ENCODE measurements at places on chromosomes 2 and 18.

- DNase-seq = no peak
These were observed 126.6 kb upstream of the PPP1CB start for GRCh38 chr2:28624793-28625701.

DNA sequence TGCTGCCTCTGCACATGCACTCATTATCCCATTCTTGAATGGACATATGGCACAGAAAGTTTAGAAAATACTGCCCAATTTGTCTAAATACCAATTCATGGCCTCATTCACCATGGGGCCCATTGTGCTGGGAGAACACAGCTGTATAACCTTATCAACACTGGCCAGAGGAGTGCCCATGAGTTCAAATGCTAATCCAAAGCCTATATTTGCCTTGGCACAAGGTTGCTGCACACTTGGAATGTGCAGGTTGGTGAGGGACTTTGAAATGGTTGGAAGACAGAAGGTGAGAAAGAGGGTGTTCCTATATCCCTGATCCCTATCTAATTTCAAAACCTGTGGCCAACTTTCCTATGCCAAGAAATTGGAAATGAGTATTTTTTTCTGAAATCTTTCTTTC lies 693.9 kb upstream of the ID2 start:
- no peak for DNase-seq

GRCh38 chr2:120927265-120927628 lies 191.6 kb downstream of the GLI2 start:
- DNase-seq = no peak

- DNase-seq = peak; percentile 51
These were observed 233.7 kb upstream of the CWC22 start for GRCh38 chr2:180240774-180241173.

GRCh38 chr2:156321243-156321904 lies 11.1 kb downstream of the NR4A2 start:
- DNase-seq = no peak

- DNase-seq = peak; percentile 84
These were observed 1.9 kb downstream of the MCFD2 start for GRCh38 chr2:46913471-46914381.

DNA sequence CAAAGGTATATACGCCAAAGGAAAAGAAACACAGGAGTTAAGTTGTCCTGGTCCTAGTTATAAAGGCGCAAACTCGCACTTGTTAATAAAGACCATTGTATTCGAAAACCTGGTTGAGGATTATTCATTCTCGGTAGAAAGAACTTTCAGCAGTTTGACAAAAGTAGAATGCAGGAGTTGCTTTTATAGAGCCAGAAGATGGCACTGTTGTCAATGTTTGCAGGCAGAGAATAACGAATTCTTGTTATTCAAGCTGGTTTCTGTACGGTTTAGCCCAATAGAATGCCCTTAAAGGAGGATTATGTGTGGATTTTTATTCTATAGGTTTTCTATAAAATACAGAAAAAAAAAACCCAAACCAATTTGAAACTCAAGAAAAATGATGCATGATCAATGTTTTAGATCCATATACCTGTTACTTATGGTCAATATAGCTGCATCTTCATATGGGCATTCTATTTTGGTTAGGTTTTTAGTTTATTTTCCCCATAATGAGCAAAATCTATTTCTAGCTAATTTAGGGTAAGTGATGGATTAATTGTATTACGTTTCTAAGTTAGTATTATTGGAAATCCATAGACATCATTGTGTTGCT lies 510.3 kb downstream of the PLCL1 start:
- peak; percentile 61 for DNase-seq

DNA sequence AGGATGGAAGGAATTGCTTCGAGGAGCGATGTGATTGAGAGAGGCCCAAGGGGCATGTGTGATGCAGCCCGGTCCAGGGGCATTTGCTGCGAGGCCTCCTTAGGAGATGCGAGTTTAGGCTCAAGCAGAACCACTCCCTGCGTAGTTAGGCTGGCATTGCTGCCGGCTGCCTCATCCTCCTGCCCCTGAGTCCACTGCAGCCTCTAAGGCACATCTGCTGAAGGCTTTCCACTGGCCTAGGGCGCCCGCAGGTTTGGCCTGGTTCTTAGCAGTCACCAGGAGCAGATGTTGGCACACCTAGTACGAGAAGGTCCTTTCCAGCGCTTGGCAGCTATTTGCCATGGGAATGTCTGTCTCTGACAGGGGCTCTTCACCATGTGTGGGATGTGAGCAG lies 20.7 kb downstream of the INPP5D start:
- DNase-seq = no peak

GRCh38 chr18:45156946-45157345 lies 458.3 kb upstream of the SLC14A2 start:
- DNase-seq = no peak

GRCh38 chr2:7999683-8000476 lies 682.0 kb upstream of the ID2 start:
- no peak for DNase-seq

DNA sequence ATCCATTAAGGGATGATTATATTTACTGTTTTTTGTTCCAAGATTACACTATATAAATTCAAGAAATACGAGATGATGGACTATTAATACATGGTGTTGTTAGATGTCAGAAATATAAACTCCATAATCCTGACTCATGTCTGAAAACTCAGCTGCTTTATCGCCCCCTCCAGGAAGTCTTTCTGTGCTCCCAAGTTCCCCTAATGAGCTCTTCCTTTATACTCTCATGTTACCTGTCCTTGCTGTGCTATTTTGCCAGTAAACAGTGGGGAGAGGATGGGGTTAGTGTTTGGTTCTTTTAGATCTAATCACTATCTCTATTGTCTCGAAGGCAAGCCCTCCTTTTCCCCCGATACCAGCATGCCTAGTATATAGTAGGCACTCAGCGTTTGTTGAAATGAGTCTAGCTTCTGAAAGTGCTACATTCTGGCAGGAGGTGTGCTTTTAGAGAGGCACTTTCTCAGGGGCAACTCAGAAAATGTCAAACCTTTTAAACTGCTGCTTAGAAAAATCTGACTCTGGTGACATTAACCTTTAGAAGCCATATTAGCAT lies 21.4 kb upstream of the BARD1 start:
- peak; percentile 46 for DNase-seq

GRCh38 chr18:63488160-63488559 lies 11.4 kb downstream of the SERPINB5 start:
- DNase-seq = no peak

GRCh38 chr2:238966072-238966937 lies 118.4 kb downstream of the TWIST2 start:
- no peak for DNase-seq

- DNase-seq = no peak
These were observed 18.9 kb downstream of the ATG16L1 start for GRCh38 chr2:233270366-233270765.

DNA sequence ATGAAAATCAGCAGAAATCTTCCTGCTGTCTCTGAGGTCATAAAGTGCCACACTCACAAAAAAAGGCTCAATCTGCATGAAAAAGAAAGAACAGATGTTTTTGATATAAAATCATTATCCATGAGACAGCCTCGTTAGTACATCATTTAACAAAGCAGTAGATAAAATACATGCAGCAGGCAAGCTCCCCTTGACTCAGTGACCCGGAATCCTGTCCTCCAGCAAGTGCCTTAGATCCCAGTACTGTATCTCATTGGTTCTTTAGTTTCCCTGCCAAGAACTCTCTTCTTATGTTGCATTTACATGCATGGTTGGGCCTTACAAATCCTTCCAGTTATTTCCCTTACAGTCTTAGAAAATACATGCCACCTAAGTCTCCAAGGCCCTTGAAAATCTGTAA lies 148.9 kb upstream of the CCDC195 start:
- no peak for DNase-seq

DNA sequence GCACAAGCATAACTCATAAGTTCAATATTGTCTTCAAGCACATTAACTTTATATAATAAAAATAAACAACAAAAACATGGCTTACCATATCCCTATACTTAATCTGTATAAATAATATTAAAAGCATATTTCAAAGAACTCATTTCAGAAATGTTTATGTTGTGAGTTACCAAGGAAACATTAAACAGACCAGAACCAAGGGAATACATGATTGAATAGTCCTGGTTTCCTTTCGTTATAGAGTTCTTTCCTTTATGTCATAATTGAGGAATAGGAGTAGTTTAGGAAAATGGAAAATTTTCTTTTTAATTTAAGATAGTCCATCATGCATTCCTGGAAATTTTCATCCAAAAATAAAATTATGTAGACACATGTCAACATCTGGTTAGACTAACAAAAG lies 343.0 kb downstream of the ERBB4 start:
- DNase-seq = no peak

DNA sequence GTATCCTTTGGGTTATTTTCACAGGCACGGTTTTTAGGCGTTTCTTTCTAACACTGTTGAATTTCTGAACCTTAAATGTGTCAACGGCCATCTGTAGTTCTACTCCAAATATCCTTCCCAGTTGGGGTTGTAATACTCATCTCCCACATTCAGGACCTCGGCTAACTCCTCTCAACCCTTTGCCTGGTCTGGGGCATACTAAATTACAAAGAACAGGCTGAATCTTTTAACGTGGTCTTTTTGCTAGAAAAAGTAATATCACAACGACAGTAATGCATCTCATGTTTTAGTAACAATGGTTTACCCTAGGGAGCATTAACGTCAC lies 2.1 kb downstream of the RPRM start:
- no peak for DNase-seq

GRCh38 chr2:226758921-226759640 lies 40.5 kb downstream of the IRS1 start:
- DNase-seq = peak; percentile 67

- DNase-seq = no peak
These were observed 1628.0 kb upstream of the PIK3C3 start for GRCh38 chr18:40326985-40327384.

DNA sequence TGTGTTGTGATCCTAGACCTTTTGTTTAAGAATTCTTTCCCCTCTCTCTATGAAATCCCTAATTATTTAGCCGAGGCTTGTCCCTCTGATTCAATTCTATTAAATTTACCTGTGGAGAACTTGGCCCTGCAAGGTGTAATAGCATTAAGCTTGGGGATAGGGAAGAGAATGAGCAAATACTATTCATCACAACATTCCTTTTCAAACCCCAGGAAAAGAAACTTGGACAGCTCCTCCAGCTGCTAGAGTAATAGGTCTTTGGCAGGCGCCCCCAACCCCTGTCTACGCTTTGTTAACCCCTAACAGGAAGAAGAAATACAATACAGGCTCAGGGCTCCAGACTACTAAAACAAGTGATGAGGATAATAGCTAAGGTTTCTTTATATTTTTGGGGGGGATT lies 957.0 kb downstream of the CPS1 start:
- no peak for DNase-seq

DNA sequence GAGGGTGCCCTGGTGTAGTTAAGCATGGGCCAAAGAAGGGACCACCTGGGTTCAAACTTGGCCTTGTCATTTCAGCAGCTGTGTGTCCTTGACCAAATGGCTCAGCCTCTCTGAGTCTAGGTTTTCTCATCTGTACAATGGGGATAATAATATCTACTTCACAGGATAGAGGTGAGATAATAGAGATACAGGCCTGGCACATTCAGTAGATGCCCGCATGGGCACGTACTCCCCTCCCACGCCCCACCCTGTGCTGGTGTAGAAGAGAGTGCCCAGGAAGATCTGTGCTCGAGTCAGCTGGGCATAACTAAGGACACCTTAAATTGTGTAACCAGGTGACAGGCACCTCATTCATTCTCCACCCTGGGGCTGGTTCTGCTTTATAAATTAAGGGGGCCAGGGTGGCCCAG lies 8.4 kb upstream of the TMEM185B start:
- no peak for DNase-seq

DNA sequence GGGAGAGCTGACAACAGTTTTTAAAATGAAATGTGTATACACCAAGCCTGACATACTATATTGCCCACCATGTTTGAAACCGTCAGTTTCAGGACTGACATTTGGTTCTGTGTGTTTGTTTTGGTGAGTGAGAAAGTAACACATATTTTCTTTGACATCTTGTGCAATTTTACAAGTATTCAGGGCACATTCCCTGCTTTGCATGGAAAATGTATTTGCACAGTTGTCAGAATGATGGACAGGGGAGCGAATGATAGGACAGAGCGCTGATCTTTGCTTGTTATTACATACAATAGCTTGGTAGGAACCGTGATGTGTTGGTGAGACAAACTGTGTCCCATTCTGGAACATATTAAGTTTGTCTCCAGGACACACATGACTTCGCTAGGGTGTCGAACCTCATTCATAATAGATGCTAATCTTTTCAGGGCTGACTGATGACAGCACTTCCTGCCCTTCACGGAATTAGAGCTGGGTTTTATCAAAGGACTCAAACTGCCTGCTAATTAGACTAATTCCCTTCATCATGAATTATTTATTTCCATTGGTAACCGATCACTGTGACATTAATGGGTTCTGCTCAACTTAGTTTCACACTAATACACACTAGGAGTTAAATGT lies 158.5 kb downstream of the CDCA7 start:
- no peak for DNase-seq

GRCh38 chr18:6022845-6023244 lies 127.5 kb upstream of the TMEM200C start:
- DNase-seq = no peak

GRCh38 chr2:167420211-167420610 lies 531.9 kb downstream of the XIRP2 start:
- DNase-seq = no peak

- DNase-seq = no peak
These were observed 98.6 kb downstream of the TGFA start for GRCh38 chr2:70454936-70455544.

GRCh38 chr2:132414081-132414480 lies 2.5 kb upstream of the GPR39 start:
- no peak for DNase-seq

DNA sequence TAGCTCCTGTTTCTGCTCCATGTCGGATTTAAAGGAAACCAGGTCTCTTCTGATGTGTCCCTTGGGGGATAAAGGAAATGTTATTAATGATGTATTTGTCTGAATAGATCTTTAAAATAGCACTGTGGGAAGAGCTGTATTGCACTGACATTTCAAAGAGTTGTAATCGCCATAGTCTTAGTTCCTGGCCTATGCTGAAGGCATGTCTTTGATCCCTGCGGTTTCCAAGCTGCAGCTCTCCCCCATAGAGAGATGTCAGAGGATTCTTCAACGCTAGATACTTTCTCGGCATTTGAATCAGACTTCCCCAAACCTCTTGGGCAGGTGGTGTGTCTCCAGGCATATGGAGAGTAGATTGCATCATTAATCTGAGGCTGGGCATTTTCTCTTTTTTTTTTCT lies 40.4 kb downstream of the NAT8 start:
- DNase-seq = no peak

GRCh38 chr2:147855977-147856376 lies 11.1 kb downstream of the ACVR2A start:
- no peak for DNase-seq

Data from MCF 10A (cell line).